Renal cortex interstitium (tissue), 15 donors: ENCODE measurements at places on chromosomes 3 and 15.

DNA sequence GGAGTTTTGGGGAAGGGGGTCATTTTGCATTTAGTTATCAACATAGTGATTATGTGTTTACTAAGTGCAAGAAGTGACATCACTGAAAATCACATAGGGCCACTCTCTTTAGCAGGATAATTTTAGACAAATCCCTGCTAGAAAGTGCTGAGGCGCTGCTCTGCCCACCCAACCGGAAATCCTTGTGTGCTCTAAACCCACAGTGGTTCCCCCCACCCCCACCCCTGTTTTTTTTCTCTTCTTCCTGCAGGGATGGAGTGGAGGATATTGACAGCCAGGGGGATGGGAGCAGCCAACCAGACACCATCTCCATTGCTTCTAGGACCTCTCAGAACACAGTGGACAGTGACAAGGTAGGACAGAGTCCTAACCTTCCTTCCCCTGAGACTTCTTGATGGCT lies 234.2 kb upstream of the UMPS start:
- no peak for DNase-seq

- DNase-seq, result no peak
Measured at GRCh38 chr3:150874666-150875219, 30.5 kb downstream of the MINDY4B start.

DNA sequence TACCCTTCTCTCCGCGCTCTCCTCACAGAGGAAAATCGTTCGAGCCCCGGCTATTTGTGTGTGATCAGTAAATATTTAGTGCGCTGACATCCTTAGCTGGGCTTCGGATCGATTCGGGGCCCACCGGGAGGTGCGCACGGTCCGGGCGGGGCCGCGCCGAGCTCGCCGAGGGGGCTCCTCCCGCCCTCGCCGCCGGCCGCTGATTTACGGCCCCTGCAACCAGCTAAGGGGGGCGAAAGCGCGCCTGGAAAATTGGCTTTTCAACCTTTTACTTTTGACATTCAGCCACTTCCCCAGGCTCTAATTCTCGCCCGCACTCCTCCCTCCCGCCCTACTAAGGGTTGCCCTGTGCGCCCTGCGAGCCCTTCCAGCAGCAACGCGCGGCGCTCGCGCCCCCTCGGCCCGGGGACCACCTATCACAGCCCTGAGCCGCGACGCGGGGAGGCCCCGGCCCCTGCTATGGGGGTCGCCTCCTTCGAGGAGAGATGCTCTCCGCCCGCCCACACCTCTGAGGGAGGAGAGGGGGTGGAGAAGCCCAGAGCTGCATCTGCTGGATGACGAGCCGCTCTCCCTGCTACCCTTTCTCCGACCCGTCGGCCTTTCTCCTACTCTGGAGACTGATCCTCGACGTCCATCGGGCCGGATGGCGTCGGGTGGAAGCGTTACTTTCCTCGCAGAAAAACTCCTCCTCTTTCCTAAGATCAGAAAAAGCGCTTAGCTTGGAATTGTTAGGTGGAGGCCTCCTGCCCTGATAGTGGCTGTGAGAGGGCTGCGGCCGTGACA lies 7.8 kb upstream of the NR2F2 start:
- DNase-seq, result no peak

- no peak for DNase-seq
Measured at GRCh38 chr15:90994059-90994416, 297 bp downstream of the PRC1 start.

DNA sequence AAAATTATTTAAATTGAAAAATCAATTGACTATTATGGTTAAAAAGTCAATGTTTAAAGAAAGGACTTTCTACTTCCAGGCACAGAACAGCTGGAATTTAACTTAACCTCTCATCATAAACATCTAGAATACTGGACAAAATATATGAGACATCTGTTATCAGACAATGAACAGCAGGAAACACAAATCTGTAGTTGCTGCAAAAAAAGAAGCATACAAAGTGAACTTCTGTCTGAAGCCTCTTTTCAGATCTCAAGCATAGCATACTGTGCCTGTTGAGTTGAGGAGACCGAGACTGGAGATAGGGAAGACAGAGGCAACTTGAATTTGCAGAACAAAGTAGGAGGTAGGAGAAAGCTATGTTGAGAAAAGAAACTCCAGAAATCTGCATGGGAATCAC lies 140.0 kb upstream of the CBLB start:
- DNase-seq, result no peak

DNA sequence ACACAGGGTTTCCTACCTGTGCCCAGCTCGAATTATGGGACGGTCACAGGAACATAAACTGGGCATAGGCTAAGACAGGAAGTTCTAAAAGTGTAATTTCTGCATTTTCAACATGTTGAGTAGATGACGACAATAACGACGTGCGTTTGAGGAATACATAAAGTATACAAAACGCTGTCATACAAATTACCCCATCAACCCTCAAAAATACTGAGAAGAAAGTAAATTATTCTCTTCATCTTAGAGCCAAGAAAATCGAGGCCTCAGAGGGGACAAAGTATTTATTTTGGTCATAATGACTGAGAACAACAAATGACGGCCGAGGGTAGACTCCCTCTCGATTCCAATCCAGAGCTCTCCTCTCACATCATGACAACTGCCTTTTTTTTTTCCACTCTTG lies 60.8 kb downstream of the RUBCN start:
- DNase-seq, result no peak

DNA sequence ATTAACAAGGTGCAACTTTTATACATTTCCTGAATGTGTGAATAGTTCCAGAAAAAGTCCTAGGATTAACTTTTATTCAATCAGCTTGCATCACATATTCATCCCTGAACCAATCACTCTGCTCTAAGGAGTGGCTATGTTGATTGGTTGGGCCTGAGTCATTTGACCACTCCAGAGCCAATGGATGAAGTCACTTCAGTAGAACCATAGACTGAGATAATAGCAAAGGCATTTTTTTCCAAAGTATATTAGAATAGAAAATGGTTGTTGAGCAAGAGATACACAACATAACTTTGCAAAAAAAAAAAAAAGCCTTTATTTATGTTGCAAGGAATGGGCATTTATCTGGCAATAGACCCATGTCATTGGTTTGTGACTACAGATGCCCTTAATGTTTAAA lies 55.5 kb upstream of the AGTR1 start:
- DNase-seq, result no peak

GRCh38 chr15:76340803-76341365 lies 4.3 kb downstream of the ISL2 start:
- DNase-seq, result no peak

DNA sequence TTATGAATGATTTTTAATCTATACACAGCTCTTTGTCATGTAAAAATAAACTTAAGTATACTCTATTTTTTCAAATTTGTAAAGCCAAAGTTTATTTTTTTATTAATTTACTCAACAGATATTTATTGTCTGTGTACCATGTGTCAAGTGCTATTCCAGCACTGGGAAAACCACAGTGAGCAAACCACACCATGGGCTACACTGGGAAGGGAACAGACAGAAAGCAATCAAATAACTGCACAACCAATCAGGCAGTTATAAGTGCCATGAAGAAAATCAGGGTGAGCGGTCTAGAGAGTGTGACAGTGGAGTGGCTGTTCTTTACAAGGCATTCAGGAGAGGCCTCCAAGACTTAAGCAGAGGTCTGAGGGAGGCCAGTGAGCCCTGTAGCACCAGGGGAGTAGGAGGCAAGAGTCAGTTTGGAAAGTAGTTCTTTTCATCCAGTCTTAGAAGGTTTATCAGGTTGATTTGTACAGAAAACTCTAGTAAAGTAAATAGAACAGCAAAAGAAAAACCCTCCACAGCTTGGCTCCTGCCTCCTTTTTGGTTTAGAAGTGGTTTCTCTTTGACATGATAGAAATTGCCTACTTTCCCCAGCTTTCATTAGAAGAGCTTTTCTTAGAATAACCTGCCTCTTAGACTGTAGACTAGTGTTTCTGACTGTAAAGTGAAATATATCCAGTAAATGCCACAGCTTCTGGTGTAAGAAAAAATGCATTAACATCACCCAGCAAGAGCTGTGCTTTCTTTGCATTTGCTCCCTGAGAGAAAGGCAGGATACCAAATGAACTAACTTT lies 13.7 kb downstream of the EIF2AK4 start:
- no peak for DNase-seq

DNA sequence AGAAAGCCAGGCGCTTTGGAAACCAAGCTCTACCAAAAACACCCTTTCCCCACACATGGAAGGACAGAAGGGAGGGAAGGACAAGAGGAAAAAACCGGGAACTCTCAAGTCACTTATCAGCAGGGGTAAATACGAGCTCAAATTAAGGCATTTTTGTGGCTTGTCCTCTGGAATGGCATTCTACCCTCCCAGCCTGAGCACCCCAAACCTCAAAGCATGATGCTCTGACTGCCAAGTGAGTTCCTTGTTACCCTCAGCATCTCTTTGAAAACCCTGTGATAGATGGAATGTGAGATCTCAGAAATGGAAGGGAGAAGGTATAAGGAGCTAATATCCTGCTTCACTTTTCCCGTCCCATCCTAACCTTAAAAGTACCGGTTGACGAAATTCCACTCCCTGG lies 8.1 kb upstream of the CSPG5 start:
- no peak for DNase-seq

DNA sequence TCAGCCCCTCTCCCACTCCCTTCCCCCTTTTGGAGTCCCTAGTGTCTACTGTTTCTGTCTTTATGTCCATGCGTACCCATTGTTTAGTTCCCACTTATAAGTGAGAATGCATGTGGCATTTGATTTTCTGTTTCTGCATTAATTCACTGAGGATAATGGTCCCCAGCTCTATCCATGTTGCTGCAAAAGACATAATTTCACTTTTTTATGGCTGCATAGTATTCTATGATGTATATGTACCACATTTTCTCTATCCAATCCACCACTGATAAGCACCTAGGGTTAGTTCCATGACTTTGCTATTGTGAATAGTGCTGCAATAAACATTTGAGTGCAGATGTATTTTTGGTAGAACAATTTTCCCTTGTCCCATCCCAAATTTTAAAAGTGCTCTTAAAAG lies 34.2 kb upstream of the RSL24D1 start:
- no peak for DNase-seq

GRCh38 chr15:69305933-69306568 lies 7.3 kb downstream of the PAQR5 start:
- DNase-seq, result no peak

- DNase-seq, result no peak
Measured at GRCh38 chr3:50326182-50326541, 1.9 kb downstream of the TUSC2 start.

- no peak for DNase-seq
Measured at GRCh38 chr3:114114719-114115118, 58.2 kb downstream of the QTRT2 start.

DNA sequence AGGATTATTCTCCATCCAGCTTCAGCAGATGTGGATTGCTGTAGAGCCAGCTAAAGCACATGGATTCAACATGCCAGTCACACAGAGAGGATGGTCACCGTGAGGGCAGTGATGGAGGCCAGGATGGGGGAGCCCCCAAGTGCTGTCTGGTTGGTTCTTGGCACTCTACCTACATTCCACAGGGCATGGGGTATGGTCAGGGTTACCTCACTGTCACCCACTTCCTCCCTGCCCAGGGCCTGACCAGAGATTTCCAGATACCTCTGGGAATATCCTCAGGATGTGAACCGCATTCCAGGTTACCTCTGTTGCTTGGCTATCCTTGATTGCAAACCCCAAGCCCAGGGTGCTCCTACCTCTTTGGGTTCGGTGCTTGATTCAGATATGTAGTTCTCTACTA lies 147.3 kb upstream of the TRIM42 start:
- DNase-seq, result no peak
